ENCODE measurements at places on chromosomes 5 and 9.

GRCh38 chr5:5348576-5348975 lies 73.9 kb upstream of the ICE1 start:
- DNase-seq, result no peak

DNA sequence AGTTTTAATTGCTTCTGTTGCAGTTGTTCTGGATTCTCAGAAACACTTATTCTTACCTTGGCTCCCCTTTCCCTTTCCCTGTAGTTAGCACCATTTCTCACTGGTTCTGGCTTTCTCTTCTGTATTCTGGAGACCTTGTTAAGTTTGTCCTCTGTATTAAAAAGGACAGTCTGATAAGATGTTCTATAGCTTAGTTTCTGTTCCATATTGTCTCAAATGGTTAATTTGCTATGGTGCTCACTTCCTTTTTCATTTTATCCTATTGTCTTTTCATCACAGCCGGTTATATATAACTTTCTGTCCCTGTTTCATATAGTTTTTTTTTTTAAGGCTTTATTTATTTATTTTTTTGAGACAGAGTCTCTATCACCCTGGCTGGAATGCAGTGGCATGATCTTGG lies 41.4 kb upstream of the KIAA1958 start:
- no peak for DNase-seq

DNA sequence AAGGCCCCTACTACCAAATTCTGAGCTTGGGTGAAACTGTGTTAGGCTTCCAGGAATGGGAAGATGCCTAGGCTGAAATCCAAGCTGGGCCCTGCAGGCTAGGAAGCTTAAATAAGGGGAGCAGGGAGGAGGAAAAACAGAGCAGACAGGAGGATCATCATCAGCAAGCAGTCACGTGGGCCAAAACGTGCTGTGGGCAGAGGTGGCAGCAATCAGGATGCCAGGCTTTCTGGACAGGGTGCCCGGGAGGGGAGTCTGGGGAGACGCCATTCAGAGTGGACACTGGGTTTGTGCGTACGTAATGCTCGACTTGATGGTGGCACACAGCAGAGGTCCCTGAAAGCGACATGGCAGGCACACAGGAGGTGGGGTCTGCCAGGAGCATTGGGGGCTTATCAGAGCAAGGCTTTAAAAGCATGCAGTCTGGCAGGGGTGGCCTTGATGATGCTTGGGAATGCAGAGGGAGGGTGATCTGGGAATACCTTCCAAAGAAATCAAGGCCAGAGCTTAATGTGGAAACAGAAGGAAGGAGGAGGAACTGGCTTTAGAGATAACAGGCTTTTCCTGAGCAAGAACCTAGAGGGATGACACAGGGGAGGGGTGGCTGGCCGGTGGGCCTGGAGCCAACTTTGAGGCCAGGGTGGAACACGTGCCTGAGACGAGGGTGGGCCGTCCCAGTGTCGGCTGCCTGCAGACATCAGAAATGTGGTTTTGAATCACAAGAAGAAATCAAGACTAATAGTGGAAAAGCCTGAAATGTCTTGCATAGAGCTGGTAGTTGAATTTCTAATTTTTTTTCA lies 212.5 kb downstream of the GADD45G start:
- DNase-seq, result no peak

DNA sequence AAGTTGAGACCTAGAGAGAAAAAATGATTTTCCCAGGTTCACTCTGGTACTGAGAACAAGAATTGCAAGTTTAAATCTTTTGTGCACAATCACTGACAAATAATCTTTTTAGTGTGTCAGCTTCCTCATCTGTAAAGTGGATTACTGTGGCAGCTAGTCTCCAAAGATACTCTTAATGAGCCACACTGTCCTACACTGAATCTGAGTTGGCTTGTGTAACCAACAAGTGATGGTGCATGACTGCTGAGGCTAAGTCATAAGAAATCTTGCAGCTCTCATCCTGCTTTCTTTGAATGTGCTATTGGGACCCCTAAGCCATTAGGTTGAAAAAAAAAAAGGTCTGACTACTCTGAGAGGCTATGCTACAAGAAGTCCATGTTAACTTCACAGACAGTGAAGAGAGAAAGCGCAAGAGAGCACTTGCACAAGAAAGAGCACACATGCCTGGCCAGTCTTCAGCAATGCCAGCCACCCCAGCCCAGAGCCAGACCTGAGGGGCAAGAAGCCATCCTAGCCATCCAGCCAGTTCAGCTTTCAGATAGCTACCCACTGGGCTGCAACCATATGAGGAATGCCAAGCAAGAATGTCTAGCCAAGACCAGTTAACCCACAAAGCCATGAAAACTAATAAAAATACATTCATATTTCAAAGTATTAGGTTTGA lies 419.4 kb downstream of the RAB3C start:
- no peak for DNase-seq

DNA sequence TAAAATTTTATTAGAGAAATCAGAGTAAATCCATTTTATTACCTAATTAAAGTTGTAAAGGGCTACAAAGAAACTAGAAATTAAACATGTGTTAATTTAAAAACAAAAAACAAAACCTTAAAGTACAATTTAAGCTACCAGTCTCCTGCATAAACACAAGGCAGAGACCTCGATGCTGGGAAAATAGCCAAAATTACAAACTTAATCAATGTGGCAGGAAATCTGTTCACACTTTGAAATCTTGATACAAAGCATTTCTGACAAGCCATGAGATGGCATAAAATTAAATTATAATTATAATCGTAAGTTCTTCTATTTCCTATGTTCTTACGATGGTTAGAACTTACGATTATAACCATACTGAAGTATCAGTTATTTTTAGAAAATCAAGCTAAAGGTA lies 158.0 kb upstream of the FREM1 start:
- DNase-seq, result no peak

DNA sequence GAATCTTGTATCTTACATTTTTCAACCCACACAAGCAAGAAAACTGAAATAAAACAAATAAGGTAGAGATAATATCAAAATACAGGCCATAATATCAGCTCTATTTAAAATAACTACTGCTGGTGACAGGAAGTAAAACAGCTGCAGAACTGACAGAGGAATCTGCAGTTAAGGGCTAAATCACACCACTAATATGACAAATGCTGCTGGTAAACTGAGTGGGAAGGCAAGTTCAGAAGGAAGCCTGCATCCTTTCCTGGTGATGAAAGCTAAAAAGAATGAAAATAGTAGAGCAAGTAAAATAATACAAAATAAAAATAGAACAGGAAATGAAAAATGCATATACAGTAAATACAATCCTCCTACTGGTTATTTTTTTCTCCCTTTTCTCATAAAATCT lies 1293.7 kb upstream of the C9orf72 start:
- no peak for DNase-seq

GRCh38 chr9:23811633-23812032 lies 14.4 kb downstream of the ELAVL2 start:
- DNase-seq, result no peak

GRCh38 chr9:38015266-38015665 lies 53.8 kb downstream of the SHB start:
- DNase-seq, result no peak

All from stimulated activated CD8-positive, alpha-beta memory T cell treated with anti-CD3 and anti-CD28 coated beads, Interleukin-2, amount 100 ng/mL, for 1 hour (primary cell).